ENCODE measurements at places on chromosomes 1 and 21.

DNA sequence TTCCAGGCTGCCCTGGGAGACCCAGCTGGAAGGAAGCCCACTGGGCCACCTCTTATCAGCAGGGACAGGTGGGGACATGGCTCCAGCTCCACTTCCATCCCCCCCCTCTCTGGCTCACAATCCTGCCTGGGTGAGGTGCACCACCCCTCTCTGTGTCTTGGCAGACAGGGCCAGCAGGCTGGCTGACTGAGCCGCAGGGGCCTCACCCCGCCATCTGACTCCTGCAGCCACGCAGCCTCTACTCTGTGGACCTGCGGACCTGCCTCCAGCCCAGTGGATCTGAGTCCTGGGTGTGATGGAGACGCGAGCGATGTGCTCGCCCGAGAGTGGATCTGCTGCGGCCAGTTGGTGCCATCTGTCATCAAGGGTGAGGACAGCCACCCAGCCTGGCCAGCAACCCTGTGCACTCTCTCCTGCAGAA lies 30.1 kb downstream of the RCC2 start:
- no peak for DNase-seq

- DNase-seq, result no peak
Observed at GRCh38 chr21:33339918-33340317, 15.1 kb downstream of the IFNAR1 start.

DNA sequence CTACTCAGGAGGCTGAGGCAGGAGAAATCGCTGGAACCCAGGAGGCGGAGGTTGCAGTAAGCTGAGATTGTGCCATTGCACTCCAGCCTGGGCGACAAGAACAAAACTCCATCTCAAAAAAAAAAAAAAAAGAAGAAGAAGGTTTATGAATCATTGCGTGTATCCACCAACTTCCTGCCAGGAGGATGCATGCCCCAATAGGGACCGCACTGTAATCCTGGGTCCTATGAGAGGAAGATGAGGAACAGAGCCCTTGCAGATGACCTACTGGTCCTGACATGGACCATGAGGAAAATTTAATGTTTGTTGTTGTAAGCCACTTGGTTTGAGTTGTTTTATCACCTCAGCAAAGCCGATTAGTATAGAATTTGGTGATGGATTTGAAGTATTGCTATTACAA lies 56.7 kb downstream of the PTGS2 start:
- no peak for DNase-seq

- no peak for DNase-seq
Observed at GRCh38 chr1:244191581-244191980, 140.5 kb downstream of the ZBTB18 start.

GRCh38 chr1:228543396-228543795 lies 56.2 kb downstream of the RNF187 start:
- DNase-seq, result no peak

DNA sequence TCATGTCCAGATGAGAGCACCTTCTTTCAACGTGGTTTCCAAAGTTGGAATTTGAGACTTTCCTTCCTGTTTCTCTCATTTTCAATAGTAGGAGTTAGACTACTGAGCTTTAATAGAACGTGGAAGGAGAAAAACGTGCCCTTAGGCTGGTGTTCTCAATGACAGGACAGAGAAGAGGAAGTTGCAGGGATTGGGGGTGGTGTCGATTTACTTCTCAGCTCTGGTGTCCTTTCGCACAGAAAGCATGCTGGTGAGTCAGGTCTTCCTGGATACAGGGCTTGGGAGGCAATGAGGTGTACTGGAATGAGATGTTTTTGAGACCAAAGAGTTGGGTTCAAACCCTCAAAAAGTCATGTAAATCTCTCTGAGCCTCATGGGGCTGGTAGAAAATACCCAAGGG lies 67.1 kb downstream of the HIVEP3 start:
- no peak for DNase-seq

- no peak for DNase-seq
Observed at GRCh38 chr1:23529146-23530086, 1.6 kb downstream of the E2F2 start.

DNA sequence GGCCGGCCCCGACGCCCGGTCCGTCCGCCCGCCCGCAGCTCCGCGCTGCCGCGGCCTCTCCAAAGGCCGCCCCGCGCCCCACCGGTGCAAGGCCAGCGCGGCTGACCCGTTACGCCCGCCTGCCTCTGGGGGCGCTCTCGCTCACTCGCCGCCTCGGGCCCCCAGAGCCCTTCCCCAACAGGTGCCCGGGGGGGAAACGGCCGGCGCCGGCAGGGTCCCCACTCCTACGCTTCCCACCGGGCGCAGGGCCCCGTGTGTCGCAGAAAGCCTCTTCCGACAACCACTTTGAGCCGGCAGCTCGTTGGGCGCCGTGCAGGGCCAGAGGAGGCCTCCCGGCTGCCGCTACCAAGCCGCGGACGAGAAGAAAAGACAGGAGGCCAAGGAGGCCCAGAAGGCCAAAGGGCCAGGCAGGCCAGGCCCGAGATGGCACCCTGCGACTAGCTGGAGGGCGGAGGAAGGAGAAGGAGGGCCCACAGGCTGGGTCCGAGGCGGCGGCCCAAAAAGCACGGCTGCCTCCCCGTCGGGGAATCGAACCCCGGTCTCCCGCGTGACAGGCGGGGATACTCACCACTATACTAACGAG lies 64.9 kb upstream of the FCGR2A start:
- peak; percentile 64 for DNase-seq

DNA sequence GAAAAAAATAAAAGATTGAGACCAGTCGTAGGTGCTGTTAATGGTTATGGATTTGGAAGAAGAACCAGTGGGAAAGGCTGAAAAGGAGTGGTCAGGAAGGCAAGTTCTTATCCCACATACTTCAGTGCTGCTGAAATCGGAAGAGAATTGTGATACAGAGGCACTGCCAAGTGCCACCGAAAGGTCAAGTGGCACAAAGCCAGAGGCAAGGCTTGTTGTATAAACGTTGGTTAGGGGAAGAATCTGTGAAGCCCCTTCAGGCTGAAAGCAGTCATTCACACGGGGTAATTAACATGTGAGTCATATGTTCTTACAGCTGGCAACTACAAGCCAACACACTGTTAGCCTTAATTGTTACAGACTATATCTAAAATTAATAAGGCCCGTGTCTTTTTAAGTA lies 48.8 kb downstream of the ZBTB40 start:
- no peak for DNase-seq

GRCh38 chr21:26837539-26837938 lies 7.7 kb downstream of the ADAMTS1 start:
- no peak for DNase-seq

GRCh38 chr1:243792891-243793290 lies 57.2 kb downstream of the AKT3 start:
- DNase-seq, result no peak

DNA sequence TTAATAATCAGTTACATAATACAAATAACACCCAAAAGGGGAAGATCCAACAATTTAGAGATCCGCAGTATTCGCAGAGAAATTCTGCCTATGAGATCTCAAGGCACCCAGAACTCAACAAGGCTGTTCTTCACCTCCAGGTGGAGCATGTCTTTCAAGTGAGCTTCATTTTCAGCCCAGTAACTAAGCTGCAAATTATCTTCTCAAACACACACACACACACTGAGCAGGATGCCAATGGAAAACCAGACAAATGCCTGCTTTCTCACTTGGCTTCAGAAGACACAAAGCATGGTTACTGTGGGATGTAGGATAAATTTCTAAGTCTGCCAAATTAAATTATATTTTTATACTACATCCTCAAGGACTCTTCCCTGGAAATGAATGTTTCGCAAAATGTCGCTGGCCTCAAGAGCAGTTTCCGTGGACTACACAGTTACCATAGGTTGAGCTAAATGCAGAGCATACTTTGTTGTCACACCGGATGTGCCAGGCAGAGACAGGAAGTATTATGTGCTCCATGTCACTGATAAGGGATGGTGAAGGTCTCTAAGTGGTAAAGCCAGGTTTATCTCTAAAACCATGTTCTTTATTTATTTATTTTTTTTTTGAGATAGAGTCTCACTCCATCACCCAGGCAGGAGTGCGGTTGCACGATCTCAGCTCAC lies 30.3 kb downstream of the UBR4 start:
- DNase-seq, result no peak

DNA sequence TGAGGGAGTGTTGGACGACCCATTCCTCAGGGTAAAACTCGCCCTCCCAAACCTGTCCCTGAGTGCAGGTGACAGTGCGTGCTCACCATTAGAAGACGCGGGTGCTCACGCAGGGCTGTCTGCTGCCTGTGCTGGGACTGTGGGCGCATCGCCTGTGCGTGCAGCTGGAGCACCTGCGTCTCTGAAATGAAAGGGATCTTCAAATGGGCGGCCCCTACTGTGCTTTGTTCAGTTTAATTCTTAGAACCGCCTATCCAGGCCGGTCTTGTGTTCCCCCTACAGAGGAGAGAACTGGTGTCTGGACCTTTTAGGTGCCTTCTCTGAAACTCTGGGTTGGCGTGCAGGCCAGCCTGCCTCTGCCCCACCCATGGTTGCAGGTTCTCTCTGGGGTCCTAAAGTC lies 125.8 kb downstream of the PCBP3 start:
- no peak for DNase-seq

DNA sequence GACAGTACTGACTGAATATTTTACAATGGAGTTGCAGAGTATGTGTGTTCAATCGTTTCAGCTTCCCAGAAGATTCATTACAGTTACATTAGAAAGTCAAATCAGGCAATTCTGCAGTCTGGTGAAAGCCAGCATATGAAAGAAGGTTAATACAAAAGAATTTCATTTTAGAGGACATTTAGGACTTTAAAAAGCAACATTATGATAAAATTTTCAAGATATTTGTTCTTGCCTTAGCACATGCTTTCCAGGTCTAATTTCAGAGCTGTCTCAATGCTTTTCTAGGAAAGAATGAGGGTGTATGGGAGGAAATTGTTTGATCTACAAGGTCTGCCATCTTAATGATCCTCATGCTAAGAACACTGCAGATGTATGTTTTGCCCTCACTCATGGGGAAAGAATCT lies 63.2 kb downstream of the RERE start:
- no peak for DNase-seq

- DNase-seq, result no peak
Observed at GRCh38 chr21:42289926-42290325, 25.3 kb downstream of the TFF3 start.

GRCh38 chr1:34928066-34928696 lies 1.3 kb downstream of the DLGAP3 start:
- DNase-seq, result no peak

DNA sequence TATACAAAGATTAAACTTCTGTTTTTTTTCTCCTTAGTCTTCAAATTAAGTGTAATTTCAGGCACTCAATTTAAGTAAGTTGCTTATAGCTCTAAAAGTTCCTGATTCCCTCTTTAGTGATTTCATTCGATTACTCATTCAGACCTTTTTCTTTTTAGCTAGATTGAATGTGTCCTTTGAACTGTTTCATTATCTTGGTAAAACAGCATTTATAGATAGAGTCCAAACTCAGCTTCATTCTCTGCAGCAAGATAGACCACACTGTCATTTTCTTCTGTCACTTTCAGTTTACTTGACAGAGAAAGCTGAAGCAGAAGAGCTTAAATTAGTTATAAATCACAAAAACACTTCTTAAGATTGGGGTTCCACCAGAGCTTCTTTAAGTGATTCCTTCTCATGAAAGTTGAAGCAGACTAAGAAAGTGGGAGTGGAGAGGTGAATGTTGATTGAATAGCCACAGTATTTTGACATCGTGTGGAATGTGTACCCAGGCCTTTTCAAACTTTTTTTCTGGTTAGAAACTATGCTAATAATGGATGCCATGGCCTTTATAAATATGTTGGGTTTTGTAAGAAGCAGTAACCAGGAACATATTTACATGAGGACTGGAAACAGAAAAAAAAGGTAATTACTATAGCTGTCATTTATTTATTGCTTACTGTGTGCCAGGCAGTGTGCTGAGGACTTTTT lies 52.2 kb downstream of the ZBTB40 start:
- DNase-seq, result no peak

DNA sequence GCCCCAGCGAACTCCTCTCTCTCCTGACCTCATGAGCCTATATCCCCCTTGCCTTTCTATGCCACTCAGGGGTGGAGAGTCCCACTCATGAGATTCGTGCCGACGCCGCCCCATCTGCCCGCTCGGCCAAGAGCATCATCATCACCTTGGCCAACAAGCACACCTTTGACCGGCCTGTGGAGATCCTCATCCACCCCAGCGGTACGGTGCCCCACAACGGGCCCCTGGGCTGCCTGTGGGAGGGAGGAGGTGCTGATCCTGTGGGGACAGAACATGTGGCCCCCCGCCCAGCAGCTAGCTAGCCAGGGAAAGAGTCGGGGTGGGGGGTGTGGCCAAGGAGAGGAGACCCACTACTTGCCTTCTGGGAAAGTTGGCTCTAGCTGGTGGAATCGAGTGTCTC lies 27.8 kb downstream of the VWA5B1 start:
- DNase-seq, result no peak

DNA sequence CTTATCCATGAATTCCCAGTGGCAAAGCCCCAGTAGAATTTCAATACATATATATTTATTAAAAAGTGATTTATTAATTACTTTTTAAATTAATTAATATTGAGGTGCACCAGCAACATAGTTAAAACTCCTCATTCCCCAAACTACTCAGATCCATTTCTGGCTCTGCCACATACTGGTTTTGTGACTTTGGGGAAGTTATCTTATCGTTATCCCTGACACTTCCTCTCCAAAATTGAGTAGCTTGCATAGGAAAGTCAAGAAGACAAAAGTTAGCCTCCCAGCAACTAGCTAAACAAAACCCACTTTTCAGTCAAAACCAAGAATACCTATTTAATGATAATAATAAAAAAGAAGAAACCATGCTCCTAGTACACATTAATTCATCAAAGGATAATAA lies 35.9 kb downstream of the TCP10L start:
- no peak for DNase-seq

GRCh38 chr1:36585569-36586548 lies 103.1 kb upstream of the CSF3R start:
- DNase-seq, result no peak

- no peak for DNase-seq
Observed at GRCh38 chr1:223515926-223516325, 122.7 kb downstream of the CCDC185 start.

- DNase-seq, result no peak
Observed at GRCh38 chr1:15736892-15737261, 819 bp downstream of the SLC25A34 start.

GRCh38 chr1:167158813-167159275 lies 61.8 kb upstream of the POU2F1 start:
- no peak for DNase-seq

DNA sequence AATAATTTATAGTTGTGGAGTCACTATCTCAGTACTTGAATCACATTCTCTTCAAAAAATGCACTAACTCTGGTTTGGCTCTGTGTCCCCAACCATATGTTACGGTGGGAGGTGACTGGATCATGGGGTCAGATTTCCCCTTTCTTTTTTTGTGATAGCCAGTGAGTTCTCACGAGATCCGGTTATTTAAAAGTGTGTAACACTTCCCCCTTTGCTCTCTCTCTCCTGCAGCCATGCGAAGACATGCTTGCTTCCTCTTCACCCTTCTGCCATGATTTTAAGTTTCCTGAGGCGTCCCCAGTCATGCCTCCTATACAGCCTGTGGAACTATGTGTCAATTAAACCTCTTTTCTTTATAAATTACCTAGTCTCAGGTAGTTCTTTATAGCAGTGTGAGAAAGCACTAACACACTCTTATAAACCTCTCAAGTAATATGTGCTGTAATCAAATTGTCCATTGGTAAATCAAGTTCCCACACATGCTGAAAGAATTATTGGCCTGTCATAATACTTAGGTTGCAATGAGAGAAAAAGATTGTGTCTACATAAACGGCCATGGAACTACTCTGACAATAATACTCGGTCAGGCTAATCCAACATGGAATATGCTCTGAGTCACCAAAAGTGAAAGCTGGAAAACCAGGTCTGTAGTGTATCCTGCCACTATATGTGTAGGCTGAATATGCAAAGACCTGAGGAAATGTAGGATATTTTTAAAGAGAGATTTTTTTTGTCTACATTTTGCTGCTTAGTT lies 107.5 kb downstream of the SLC44A5 start:
- DNase-seq, result no peak

- no peak for DNase-seq
Observed at GRCh38 chr1:153544453-153545066, 1.0 kb downstream of the S100A4 start.

All from activated CD8-positive, alpha-beta memory T cell treated with anti-CD3 and anti-CD28 coated beads for 48 hours (primary cell).